ENCODE measurements at places on chromosomes 6 and 20. TPM values are rescaled to one million over a fixed set of nuclear protein-coding genes. Genes with fewer than 3 reads are reported as not detected.

GRCh38 chr6:170485159-170485558, 67.9 kb downstream of the PSMB1 start:
- ATAC-seq, result no peak

DNA sequence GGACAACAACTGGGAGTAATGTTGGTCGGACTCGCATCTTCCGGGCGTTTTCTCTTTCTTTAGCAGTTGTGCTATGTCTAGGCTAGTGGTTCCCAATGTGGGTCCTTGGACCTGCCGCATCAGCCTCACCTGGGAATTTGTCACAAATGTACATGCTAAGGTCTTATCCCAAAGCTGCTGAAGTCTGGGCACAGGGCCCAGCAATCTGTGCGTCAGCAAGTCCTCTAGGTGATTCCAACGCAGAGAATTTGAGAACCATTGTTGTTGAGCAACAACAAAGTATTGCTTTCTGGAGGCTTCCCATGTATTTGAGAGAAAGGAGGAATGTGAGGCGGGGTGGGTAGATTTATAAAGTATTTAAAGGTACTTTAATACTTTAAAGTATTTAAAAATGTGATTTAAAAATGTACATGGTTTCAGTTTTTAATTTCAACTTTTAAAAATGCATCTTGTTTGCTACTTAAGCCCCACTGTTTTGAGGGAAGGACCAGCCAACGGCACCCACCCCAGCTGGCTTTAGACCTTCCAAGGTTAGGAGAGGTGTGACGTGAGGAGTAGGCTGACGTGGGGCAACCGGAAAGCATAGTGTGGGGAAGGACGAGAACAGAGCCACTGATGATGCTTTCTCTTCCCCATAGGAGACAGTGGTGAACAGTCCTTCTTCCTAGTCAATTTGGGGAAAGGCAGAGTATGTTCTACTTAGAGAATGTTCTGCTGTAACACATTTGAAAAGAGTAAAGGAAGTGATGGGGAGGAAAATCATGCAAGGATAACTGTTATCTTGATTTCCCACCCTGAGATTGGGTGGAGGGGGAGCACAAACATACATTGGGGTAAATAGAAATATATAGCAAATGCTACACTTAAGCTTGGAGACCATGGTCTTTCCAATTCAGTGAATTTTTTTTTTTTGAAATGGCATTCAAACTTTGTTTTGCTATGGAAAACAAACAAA, 4.3 kb downstream of the UST start:
- no peak for ATAC-seq

DNA sequence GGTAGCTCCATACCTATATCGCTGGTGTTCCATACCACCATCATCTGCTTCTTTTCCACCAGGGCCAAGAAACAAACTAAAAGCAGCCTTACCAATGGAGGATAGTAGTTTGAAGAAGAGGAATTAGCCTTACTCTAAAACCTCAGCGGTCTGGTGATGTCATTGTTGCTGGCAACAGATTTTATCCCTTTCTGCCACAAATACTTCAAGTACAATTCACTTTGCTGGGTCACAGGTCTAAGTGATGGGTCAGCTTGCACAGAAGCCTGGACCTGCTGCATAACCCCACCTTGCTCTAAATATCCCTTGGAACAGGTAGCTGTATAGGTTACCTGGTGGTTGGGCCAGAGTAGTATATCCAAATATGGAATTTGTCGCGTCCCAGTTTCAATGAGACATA, 53.2 kb upstream of the THEMIS start:
- ATAC-seq, result no peak

DNA sequence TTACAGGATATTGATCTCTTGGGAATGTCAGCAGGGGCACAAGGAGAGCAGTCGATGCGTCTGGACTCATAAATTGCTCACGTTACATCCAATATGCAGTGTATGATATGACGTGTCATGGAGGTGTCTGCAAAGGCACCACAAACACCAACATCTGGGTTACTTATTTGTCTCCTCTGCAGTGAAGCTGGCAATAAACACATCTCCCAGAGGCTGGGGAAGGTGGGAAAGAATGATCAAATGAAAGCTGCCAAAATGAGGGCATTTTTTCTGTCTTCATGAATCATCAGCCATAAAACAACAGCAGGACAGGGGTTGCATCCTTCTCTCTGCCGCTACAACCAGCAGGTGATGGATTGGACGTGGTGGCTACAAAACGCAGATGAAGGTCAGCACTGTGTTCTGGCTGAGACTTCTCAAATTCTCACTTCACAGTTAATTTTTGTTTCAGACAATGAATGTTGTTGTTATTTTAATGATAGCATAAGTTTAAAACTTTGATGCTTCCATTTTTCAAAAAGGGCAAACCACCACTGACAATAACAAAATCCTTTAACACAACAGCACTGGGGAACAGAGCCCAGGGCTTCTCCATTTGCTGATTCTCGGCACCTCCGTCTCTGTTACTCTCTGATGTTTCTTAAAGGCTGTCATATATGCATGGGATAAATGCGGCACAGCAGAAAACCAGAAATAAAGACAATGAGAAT, 47.5 kb downstream of the ERMARD start:
- ATAC-seq, result no peak

DNA sequence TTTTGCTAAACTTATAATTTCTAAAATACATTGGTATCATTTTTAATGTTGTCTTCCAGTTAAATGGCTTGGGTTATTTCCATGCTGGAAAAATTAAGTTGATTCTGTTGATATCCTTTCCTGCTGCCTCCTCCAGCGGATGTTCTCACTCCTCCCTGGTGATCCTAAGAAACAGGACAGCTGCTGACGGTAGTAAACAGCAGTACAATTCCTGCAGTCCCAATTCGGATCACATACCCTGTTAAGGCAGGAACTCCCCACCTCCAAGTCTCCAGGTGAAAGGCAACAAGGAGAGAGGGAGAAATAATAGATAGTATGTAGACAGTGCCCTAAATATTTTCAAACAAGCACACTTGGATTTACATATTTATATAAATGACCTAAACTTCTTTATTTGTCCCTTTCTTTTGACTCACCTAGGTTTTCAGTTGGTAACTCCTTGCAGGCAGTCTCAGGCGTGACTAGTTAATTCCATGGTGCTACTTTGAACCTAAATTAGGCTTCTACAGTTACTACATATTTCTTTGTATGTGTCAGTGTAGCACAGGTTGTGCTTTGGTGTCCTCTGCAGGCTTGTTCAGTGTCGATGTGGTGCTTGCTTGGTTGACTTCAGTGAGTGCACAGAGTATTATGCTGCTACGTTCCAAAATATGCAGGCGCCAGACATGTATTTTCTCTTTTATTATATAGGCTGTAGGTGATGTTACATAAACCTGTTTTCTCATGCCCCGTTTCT, 126.0 kb downstream of the ADGRB3 start:
- no peak for ATAC-seq

DNA sequence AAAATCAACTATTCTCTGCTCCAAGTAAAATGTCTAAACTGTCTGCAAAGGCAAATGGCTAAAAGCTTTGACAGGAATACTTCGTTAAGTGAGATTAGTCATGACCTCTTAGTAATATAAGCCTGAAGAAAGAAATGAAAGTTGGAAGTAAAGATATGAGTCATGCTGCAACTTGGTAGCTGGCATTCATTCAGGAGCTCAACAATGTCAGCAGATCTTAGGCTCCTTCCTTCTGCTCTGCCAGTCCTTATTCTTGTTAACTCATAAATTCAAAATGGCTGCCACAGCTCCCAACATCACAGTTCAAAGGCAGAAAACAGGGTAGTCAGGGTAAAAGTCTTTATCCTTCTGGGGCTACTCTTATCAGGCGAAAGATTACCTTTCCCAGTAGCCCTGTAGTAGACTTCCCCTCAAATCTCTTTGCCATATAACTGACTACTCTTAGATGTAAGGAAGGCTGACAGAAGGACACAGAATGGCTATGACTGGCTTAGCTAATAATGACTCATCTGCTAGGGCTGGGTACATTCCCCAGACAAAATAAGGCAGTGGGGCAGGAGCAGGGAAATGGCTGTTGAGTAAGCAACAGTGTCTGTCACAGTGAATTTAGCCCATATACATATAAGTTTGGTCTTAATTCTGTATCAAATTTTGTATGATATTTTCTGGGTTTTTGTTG, 24.4 kb upstream of the C6orf62 start:
- ATAC-seq, result peak; percentile 95

- no peak for ATAC-seq
These were observed 16.5 kb upstream of the TCF15 start for GRCh38 chr20:626579-626978.

DNA sequence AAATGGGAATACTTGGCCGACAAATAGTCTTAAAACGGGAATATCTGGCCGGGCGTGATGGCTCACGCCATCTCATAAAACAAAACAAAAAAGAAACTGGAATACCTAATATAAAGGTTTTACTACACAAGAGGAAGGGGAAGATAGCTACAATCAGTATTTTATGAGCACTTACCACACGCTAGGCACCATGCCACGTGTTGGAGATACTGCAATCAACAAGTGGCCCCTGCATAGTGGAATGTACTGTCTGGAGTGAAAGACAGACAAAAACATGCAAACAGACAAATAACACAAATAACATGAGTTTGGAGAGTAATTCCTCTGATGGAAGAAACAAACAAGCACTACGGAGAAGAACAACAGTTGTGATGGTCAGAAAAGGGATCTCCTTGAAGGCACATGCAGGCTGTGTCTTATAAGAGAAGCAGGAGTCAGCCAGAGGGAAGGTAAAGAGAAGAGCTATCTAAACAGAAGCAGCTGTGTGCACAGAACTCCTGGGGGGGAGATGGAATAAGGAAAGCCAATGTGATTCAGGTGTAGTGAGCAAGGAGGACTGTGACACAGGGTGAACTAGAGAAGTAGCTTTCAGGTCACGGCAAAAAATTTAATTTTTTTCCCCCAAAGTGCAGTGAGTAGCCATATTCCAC, 39.1 kb upstream of the AKIRIN2 start:
- no peak for ATAC-seq

- ATAC-seq, result no peak
These were observed 283.2 kb downstream of the EPHA7 start for GRCh38 chr6:93136111-93136510.

GRCh38 chr6:79614326-79615305, 16.5 kb upstream of the SH3BGRL2 start:
- no peak for ATAC-seq

DNA sequence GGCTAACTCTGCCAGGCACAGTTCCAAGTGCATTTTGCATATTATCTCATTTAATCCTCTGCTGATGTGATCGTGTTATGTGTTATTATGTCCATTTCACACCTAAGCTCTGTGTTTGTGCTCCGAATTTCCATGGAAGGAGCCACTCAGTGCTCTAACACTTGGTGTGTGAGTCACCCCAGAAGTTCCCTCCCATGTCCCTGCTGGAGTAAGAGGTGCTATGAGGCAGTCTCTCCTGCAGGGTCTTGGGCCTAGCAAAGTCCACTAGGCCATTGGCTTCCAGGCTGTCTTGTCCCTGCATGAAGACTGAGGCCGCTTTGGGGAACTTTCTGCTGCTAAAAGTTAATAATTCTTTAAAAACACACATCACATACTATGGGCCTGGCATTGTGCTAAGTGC, 405.9 kb upstream of the SULF2 start:
- ATAC-seq, result no peak

Gene OPRM1
- total RNA-seq, result not detected

Measured in activated T-helper 17 cell treated with anti-CD3 and anti-CD28 coated beads, Interleukin-2, amount 50 U/mL, for 72 hours (primary cell).